Right renal cortex interstitium (tissue), 3 donors: ENCODE measurements at places on chromosomes 3 and 15. TPM values are rescaled to one million over a fixed set of nuclear protein-coding genes. Genes with fewer than 3 reads are reported as not detected.

- DNase-seq: no peak
These were observed 37.7 kb upstream of the LMOD3 start for GRCh38 chr3:69160107-69160506.

GRCh38 chr15:40106203-40107161 lies 2.2 kb downstream of the BMF start:
- DNase-seq: no peak

GRCh38 chr3:30455840-30456239 lies 150.6 kb upstream of the TGFBR2 start:
- DNase-seq: no peak

The CASR gene
- polyA plus RNA-seq: 24.8 TPM

- no peak for DNase-seq
These were observed 236.7 kb downstream of the ADAMTSL3 start for GRCh38 chr15:83890587-83890986.

The ZMAT3 gene
- polyA plus RNA-seq: 10.8 TPM

The LRRIQ4 gene
- 0.23 TPM for polyA plus RNA-seq

The PDCD10 gene
- polyA plus RNA-seq: 70.1 TPM

GRCh38 chr3:179546814-179547241 lies 15.9 kb upstream of the ACTL6A start:
- DNase-seq: no peak

DNA sequence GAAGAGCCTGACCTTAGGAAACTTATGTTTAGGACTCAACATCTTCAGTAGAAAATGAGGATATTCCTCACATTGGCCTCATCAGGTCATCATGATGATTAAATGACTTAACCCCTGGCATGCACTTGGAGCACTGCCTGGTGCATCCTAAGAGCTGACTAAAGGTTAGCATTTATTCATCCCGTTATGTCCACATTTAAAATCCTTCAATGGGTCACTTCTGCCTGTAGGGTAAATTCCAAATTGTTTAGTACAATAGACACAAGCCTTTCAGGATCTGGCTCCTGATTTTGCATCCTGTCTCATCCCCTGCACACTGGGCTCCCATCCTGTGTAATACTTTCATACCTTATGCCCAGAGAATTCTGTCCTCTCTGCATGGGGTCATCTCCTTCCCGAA lies 195.2 kb upstream of the MCTP2 start:
- no peak for DNase-seq

The FGF7 gene
- 31.2 TPM for polyA plus RNA-seq

GRCh38 chr3:78823859-78824258 lies 943.9 kb downstream of the ROBO1 start:
- DNase-seq: no peak

- DNase-seq: no peak
These were observed 153.5 kb downstream of the SV2B start for GRCh38 chr15:91253605-91254004.

- DNase-seq: no peak
These were observed 53.4 kb downstream of the GSK3B start for GRCh38 chr3:120040813-120041377.

GRCh38 chr3:88912294-88912877 lies 195.0 kb upstream of the EPHA3 start:
- no peak for DNase-seq

The ERICH6 gene
- 0.50 TPM for polyA plus RNA-seq

The GP9 gene
- 0.92 TPM for polyA plus RNA-seq

The PTH1R gene
- polyA plus RNA-seq: 144 TPM

GRCh38 chr3:17154221-17154620 lies 269.5 kb downstream of the PLCL2 start:
- DNase-seq: no peak

DNA sequence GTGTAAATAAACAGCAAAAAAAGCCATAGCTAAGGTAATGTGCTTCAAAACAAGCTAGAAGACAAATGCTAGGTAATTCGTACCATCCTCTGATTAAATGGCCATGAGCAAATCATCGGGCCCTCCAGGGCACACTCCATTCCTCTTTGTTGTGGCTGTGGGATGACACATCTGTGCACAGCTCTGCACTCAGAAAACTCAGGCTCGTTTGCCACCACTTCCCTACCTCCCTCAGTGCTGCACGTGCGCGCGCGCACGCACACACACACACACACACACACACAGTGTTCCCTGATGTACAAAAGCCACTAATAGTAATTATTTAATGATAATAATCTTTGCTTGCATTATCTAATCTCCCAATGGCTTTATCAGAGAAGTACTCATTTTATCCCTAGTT lies 336.6 kb downstream of the FEZF2 start:
- DNase-seq: no peak

The IL17RB gene
- 15.4 TPM for polyA plus RNA-seq

The GOLGA6D gene
- 0.11 TPM for polyA plus RNA-seq

The SCAANT1 gene
- polyA plus RNA-seq: not detected

DNA sequence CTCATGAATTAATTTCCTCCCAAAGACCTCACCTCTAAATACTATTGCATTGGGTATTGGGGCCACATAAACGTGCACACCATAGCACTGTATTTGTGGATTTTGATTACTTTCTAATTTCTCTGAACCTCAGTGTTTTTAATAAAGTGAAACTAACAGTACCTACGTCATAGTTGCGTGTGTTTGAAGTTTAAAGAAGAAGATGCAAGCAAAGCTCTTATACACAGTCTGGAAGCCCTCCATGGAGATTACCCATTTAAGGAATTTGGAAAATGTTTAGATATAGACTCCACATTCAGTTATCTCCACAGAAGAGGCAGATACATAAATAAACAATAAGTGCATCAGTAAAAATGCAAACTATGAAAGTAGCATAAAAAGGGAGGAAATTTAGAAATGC lies 581.1 kb upstream of the GBE1 start:
- no peak for DNase-seq

The MED12L gene
- 1.6 TPM for polyA plus RNA-seq
